Progenitor cell of endocrine pancreas (in vitro differentiated cells): ENCODE measurements at places on chromosomes 16 and 17.

DNA sequence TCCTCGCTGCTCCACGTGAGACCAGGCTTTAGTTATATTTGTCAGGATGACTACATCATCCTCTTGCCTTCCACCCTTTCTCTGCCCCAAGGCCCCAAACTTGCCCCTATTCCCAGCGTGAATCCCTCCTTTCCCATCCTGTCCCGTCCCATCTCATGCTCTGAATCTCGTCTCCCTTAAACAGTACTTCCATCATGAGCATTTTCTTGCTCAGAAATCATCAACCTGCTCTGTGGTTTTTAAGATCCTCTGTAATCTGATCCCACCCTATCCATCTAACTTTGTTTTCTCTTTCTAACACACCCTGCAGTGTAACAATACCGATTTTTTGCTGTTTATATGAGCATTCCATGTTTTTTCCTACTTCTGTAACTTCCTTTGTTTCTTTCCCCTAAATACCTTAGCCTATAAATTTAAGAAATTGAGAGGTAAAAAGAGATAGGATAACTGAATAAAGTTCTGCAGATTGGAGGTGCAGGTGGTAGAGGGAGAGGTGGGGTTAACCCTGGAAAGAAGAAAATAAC is 39.7 kb downstream of the MRTFB start:
- DNase-seq = no peak

GRCh38 chr16:85541619-85541979 is 71.5 kb upstream of the GSE1 start:
- DNase-seq = no peak

DNA sequence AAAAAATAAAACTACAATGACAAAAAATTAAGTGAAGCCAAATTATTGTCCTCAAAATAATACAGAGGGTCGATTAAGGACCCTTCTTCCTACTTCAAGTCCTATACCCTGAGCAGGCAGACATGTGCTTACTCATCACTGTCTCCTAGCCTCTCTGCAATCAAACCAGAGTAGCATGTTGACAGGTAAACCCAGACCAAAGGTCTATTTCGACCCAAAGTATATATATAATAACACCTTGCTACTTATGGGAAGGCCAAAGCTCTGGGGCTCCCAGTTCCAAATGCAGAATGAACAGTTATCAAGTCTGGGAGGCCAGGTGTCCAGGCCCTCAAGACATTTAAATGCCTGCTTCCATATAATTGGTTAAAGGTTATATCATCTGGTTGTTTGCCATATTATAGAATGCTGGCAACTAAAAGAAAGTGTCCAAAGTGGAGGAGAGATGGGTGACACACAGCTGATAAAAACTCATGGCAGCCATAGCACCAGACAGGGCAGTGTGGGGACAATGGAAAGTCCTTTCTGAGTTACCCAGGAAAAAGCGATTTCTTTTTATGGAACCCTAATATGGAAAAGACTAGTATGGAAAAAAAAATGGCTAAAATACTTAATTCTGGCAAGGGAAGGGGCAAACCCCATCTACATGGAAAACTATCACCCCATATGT is 53.6 kb downstream of the N4BP1 start:
- DNase-seq = no peak

DNA sequence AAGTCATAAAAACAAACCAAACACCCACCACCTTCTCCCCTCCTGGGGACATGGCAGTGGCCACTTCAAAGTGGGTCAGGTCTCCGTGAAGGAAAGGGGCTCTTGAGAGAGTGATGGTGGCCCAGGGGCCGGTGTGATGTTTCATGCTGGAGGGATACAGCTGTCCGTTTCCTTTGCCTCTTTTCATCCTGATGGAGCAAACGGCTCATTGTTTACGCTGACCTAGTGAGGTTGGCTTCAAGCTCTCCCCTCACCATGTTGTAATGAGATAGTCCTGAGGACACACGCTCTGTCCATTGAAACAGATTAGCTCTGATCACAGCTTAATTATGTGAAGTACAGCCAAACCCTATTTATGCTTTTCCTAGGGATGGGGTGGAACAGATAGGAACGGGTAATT is 34.2 kb downstream of the CDH13 start:
- no peak for DNase-seq

DNA sequence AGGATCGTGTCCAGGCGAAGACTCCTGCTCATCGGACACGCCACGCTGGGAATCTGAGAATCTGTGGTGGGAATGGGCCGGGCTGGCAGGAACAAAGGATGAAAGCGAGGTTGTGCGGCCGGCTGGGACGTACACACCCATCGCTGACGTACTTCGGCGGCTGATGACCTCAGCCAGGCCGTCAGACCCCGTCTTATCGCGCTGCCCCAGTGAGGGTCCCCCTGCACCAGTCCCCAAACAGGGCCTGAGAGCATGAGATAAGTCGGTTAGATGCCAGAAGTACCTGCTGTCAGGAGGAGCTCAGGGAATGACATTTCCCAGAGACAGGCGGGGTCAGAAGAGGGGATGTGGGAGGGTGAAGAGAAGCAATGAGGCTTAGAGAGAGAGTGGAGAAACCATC is 16.0 kb upstream of the SP6 start:
- DNase-seq = no peak

DNA sequence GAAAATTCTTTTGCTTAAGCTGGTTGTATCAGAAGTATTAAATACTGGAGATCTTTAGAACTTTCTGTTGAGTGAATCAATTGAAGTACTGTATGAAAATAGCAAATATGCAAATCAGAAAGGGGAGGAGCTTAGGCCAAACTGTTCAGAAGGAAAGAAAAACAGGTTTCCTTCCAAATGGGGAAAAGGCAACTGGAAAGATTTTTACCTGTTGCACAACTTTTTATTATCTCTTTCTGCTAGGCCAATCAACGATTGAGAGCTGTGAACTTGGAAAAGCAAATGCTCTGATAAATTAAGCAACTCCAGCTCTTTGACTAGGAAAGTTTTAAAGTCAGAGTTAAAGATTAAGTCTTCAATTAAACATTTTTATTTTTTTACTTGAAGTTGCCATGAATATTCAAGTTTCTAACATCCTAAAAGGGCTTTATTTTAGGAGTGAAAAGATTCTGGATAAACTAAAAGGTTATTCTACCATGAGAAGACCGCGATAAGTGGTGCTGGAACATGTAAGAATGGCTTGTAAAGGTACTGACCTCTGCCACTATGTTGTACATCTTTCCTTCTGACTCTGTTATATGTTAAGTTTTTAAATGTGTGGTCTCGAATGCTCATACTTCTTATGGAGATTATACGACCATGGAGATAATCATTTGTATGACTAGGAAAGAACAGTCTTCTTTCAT is 16.5 kb downstream of the DCUN1D3 start:
- no peak for DNase-seq
